ENCODE measurements at places on chromosomes 7 and 10. TPM values are rescaled to one million over a fixed set of nuclear protein-coding genes. Genes with fewer than 3 reads are reported as not detected.

FAM25A gene
- total RNA-seq: not detected

NPSR1 gene
- total RNA-seq: not detected

STEAP1B gene
- total RNA-seq: 0.19 TPM

ASB10 gene
- total RNA-seq: not detected

OPALIN gene
- total RNA-seq: not detected

KEL gene
- total RNA-seq: 0.12 TPM

VWDE gene
- total RNA-seq: 3.5 TPM

MALSU1 gene
- 47.3 TPM for total RNA-seq

CDHR3 gene
- 2.7 TPM for total RNA-seq

HNRNPF gene
- total RNA-seq: 481 TPM

DNA sequence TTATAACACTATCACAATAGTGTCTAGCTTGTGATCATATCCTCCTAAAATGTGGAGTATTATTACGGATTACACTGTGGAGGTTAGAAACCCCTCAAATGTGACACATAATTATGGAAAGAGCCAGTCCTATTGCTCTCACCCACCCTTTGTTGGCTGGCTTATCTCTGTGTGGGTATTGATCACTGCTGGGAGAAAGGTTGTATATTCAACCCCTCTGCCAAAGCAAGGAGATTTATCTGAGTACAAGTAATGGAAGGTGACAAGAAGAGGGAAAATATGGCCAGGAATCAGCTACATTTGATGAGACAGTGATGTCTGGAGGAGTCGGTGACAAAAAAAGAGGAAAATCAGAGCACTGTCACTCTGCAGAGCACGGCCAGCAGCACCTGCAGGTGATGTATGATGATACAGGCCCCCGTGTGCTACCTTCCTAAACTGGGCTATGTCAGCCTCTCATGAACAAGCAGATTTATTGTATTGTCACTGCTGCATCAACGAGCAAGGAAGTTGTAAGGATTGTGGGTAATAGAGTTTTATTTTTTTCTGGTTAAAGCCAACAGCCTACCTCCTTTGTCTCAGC lies 235.3 kb downstream of the PHF14 start:
- no peaks in the 10 kb centered on the region for H3K36me3 ChIP-seq
- no peak overlapping the region for H3K27ac ChIP-seq
- H3K27me3 ChIP-seq: peaks cover 5% of the 10 kb centered on the region

DNA sequence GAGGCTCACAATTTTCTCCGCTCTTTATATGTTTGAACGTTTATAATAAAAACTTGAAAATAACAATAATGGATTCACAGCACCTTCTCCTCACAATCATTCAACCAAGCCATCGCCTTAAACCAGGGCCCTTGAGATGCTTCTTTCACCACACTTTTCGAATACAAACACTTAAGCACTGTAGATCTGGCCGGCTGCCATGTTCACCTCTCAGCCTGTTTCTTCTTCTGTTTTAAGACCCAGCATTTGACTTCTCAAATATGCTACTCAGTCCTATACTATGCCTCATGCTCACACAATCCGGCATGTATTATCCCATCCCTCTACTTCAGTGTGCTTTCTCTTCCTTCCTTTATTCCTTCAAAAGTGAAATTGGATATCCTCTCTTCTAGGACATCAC lies 280.6 kb downstream of the TFEC start:
- H3K27me3 ChIP-seq: no peaks in the 10 kb centered on the region
- no peak overlapping the region for H3K4me3 ChIP-seq
- DNase-seq: no peak
- H3K4me1 ChIP-seq: no peaks in the 10 kb centered on the region
- H3K27ac ChIP-seq: no peak overlapping the region

DNA sequence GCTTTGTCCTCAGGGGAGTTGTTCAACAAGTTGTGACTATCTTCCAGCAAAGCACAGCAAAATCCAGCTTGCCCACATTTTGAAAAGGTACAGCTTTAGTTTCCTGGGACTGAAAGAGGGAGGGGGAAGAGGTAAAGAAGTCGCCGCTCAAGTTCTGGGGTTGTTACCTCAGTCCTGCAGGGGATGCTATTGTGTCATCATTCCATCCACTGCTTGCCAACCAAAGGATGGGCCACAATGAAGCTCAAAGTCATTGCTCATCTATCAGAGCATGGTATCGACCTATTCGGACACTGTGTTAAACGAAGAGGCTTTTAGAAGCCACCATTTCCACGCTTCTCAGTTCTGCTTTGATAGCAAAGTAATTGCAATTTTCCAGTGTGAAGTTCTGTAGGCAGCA lies 34.3 kb downstream of the NPY start:
- no peak overlapping the region for H3K4me3 ChIP-seq
- DNase-seq: no peak
- no peaks in the 10 kb centered on the region for H3K4me1 ChIP-seq

DNA sequence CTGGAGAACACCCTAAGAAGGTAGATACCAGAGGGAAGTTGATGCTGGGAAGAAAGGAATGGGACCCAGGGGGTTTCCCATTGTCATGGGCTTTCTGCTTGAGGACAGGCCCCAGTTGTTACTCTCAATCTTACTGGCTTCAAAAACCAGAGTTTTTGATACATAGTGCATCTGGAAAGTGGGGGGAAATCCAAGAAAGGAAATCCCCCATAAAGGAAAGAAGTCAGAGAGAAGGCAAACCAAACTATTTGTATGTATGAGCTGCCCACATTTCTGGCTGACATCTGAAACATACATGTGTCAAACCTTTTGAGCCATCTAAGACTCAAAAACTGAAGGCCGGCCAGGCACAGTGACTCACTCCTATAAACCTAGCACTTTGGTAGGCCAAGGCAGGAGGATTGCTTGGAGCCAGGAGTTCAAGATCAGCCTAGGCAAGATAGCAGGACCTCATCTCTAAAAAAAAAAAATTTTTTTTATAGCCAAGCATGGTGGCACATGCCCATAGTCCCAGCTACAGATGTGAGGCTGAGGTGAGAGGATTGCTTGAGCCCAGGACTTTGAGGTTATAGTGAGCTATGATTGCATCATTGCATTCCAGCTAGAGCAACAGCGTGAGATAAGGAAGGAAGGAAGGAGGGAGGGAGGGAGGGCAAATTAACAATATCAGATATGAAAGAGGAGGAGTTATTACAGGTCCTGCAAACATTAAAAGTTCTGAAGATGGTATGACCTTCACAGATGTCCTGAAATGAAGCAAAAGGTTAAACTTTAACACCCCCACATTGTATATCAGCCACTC lies 6.7 kb upstream of the COA1 start:
- H3K27ac ChIP-seq: no peak overlapping the region
- H3K27me3 ChIP-seq: peaks cover 4% of the 10 kb centered on the region
- peaks cover 10% of the 10 kb centered on the region for H3K4me1 ChIP-seq
- DNase-seq: no peak

DNA sequence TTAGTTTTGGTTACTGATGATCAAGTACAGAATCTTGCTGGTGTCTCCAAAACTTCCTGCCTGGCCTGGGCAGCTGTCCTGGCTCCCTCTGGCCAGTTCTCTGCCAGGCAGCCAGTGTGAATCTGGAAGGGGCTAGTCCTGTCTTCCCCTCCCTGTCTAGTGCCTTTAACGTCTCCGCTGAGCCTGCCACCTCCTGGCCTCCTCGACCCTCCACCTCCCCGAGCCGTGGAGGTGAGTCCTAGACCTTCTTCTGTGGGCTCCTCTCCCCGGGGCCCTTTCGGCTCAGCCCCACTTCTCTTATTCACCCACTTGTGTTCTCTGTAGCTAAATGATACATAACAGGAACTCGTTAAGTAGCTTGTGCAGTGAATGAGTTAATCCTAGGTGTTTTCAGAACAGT lies 218.2 kb downstream of the MGMT start:
- no peaks in the 10 kb centered on the region for H3K4me1 ChIP-seq
- H3K36me3 ChIP-seq: no peaks in the 10 kb centered on the region
- no peak for DNase-seq
- no peak overlapping the region for H3K4me3 ChIP-seq
- H3K27me3 ChIP-seq: no peaks in the 10 kb centered on the region

DNA sequence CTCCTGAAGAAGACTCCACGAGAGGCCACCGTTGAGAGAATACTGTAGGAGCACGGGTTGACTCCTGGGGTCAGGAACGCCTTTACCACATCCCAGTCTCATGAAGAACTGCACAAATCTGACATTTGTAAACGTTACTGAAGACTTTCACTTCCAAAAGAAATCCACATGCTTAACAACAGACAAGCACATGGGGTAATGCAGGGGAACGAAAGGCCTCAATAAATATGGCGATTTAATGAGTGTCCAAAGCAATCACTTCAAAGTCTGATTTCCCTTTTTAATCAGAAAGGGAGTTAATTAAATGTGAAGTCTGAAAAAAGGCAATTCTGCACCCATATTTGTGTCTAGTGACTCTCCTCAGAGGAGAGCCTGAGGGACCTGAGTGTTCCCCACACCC lies 94.3 kb upstream of the SLC26A5 start:
- no peaks in the 10 kb centered on the region for H3K36me3 ChIP-seq
- H3K4me3 ChIP-seq: no peak overlapping the region
- H3K27ac ChIP-seq: no peak overlapping the region
- H3K27me3 ChIP-seq: peaks cover 12% of the 10 kb centered on the region
- no peaks in the 10 kb centered on the region for H3K4me1 ChIP-seq

DNA sequence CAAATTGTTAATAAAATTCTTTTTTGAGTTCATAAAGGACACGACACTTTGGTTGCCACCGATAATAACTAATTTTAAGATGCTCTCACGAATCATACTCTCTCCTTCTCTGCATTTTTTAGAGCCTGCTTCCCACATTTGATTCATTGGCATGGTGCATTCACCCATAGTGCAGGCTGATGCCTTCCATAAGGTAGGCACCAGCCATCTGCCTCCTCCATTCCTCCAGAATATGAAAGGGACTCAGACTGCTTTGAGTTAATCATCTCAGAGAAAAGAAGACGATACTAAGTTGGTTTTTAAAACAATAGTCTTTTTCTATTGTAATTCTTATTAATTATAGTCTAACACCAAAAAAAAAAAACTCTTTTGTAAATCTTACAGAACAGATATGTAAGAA lies 33.9 kb upstream of the LRRN3 start:
- no peak overlapping the region for H3K27ac ChIP-seq
- H3K4me3 ChIP-seq: no peak overlapping the region
- no peak for DNase-seq
- peaks cover 16% of the 10 kb centered on the region for H3K36me3 ChIP-seq

DNA sequence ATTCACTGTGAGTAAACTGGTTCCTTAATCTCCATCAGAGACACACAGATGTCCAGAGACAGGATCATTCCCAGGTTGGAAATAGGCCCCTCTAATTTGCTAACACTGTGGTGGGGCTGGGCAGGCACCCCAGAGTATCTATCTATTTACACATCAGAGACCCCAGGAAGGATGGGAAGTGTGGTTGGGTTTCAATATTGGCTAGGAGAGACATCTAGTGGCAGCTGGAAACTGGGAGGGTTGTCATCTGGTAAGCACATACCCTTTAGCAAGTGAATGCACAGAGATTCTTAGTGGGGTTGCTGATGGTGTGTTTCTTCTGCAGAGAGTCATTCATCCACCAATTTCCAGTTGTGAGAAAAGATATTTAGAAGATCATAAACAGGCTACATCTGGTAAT lies 36.0 kb upstream of the NRG3 start:
- DNase-seq: no peak
- H3K27me3 ChIP-seq: peaks cover 1% of the 10 kb centered on the region
- H3K4me3 ChIP-seq: no peak overlapping the region
- no peaks in the 10 kb centered on the region for H3K4me1 ChIP-seq
- no peaks in the 10 kb centered on the region for H3K36me3 ChIP-seq

- H3K36me3 ChIP-seq: no peaks in the 10 kb centered on the region
- no peak overlapping the region for H3K27ac ChIP-seq
- H3K4me1 ChIP-seq: no peaks in the 10 kb centered on the region
- no peaks in the 10 kb centered on the region for H3K27me3 ChIP-seq
- DNase-seq: no peak
Observed at GRCh38 chr10:34319197-34319846, 495.8 kb downstream of the PARD3 start.

- no peak overlapping the region for H3K27ac ChIP-seq
- H3K27me3 ChIP-seq: no peaks in the 10 kb centered on the region
- H3K4me3 ChIP-seq: no peak overlapping the region
- H3K36me3 ChIP-seq: no peaks in the 10 kb centered on the region
- no peak for DNase-seq
Observed at GRCh38 chr7:103947026-103947655, 42.3 kb downstream of the RELN start.

DNA sequence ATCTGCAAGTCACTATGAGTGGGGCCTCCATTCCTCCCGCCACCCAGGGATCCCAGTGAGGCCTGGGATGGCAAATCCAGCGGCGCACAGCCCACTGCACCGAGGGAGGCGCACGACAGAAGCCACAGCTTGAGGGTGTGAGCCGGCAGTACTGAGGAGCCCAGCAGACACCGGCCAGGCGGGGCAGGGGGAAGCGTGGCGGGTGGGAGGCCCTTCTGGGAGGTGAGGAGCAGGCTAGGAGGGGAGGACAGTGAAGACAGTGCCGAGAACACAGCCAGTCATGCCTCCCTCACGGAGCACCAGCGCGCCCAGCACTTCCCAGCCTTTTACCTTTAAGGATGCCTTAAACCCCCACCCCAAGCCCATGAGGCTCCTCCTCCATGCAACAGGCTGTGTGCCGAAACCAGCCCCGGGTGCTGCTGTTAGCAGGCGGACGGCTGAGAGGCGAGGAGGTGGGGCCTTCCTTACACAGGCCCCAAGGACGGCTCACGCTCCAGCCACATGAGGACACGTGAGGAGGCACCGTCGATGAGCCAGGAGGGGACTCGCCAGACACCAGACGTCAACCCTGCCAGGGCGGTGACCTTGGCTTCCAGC lies 258.5 kb downstream of the PTPRN2 start:
- H3K4me3 ChIP-seq: no peak overlapping the region
- H3K4me1 ChIP-seq: no peaks in the 10 kb centered on the region
- no peak for DNase-seq
- no peak overlapping the region for H3K27ac ChIP-seq

DNA sequence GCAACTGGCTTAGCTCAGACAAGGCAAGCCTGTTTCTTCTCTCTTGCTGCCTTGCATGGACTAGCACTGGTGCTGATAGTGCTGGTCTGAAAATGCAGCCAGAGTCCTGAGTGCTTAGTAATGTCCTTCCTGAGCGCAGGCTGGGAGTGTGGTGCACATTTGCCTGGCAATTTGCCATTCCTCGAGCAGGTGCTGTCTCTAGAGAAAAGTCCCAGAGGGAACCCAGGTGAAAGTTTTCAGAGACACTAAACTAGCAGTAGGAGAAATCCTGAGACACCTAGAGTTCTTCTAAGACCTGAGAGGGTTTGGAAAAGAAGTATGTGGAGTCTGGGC lies 1.9 kb downstream of the SFTPD start:
- no peaks in the 10 kb centered on the region for H3K36me3 ChIP-seq
- H3K4me3 ChIP-seq: no peak overlapping the region
- no peak overlapping the region for H3K27ac ChIP-seq
- peaks cover 10% of the 10 kb centered on the region for H3K27me3 ChIP-seq

GRCh38 chr7:46886669-46887374 lies 695.1 kb downstream of the TNS3 start:
- no peak for DNase-seq
- no peak overlapping the region for H3K4me3 ChIP-seq
- no peak overlapping the region for H3K27ac ChIP-seq
- no peaks in the 10 kb centered on the region for H3K27me3 ChIP-seq

- peaks cover 66% of the 10 kb centered on the region for H3K27me3 ChIP-seq
- peaks cover 4% of the 10 kb centered on the region for H3K36me3 ChIP-seq
- no peak for DNase-seq
- H3K4me3 ChIP-seq: no peak overlapping the region
- H3K27ac ChIP-seq: no peak overlapping the region
- peaks cover 10% of the 10 kb centered on the region for H3K4me1 ChIP-seq
Observed at GRCh38 chr10:117553142-117553814, 10.7 kb downstream of the EMX2 start.

GRCh38 chr7:31767686-31768358 lies 80.8 kb downstream of the PPP1R17 start:
- H3K27me3 ChIP-seq: no peaks in the 10 kb centered on the region
- H3K4me3 ChIP-seq: no peak overlapping the region
- H3K36me3 ChIP-seq: no peaks in the 10 kb centered on the region

Measured in activated CD4-positive, alpha-beta T cell treated with anti-CD3 and anti-CD28 coated beads, Interleukin-2, amount 10 ng/mL, durations not matched to agents 7 days and 5 days (primary cell).